ENCODE measurements at places on chromosomes 16 and 17. TPM values are rescaled to one million over a fixed set of nuclear protein-coding genes. Genes with fewer than 3 reads are reported as not detected.

The PDK2 gene
- 46.8 TPM for total RNA-seq

The RNF166 gene
- total RNA-seq, result 9.8 TPM

The DHRS7C gene
- total RNA-seq, result not detected

The MMP25 gene
- 0.28 TPM for total RNA-seq

The ACLY gene
- total RNA-seq, result 101 TPM

The TBX6 gene
- total RNA-seq, result 3.0 TPM

The GLP2R gene
- total RNA-seq, result 0.39 TPM

The DLX3 gene
- total RNA-seq, result 0.32 TPM

The FA2H gene
- 6.4 TPM for total RNA-seq

The ZNF594 gene
- total RNA-seq, result 6.9 TPM

The SOX8 gene
- 0.79 TPM for total RNA-seq

The SETD1A gene
- total RNA-seq, result 6.5 TPM

The KRTAP4-5 gene
- not detected for total RNA-seq

The PRR35 gene
- total RNA-seq, result 0.61 TPM

The ADORA2B gene
- total RNA-seq, result 0.81 TPM

The SLC38A8 gene
- 0.14 TPM for total RNA-seq

The OMG gene
- total RNA-seq, result not detected
